Stimulated activated CD4-positive, alpha-beta T cell treated with anti-CD3 and anti-CD28 coated beads, Interleukin-2, amount 100 ng/mL, for 4 hours (primary cell): ENCODE measurements at places on chromosomes 6 and 20.

GRCh38 chr6:29142309-29142708 lies 28.4 kb upstream of the OR2J2 start:
- no peak for DNase-seq

GRCh38 chr6:92354270-92354829 lies 1065.0 kb downstream of the EPHA7 start:
- no peak for DNase-seq

DNA sequence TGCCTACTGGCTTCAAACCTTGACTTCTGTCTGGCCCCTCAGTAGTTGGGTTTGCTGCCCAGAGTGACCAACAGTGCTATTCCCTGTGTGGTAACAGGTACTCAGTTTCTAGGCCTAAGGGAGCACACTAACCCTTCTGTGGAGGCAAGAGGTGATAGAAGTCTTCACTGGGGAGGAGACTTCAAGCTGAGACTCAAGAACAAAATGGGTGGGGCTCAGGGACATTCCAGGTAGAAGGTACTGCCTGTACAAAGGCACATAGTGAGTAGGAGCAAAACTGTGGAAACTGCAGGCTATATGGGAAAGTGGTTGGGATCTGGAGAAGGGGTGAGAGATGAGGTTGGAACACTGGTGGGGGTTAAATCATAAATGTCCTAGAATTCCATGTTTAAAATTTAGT lies 2.3 kb upstream of the SCAND1 start:
- no peak for DNase-seq

GRCh38 chr6:156647140-156647784 lies 129.9 kb upstream of the ARID1B start:
- no peak for DNase-seq

GRCh38 chr6:54048782-54049181 lies 62.5 kb upstream of the MLIP start:
- no peak for DNase-seq

DNA sequence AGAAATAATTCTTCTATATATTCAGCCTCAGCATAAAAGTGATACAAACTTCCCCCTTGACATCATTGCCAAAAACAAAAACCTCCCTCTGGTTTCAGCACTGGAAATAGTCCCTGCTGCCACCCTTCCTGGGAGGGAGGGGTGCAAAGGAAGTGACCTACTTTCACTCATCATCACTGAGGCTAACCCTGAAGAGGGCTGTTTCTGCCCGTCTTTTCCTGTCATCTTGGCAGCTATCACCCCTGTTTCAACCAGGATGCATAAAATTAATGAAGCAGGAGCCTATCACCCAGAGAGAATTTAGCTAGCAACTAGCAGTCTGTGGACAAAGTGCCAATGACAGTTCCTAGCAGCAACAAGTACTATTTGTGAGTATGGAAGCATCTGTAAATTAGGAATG lies 397.8 kb downstream of the LAMA2 start:
- peak; percentile 19 for DNase-seq

GRCh38 chr6:135102191-135102590 lies 47.6 kb upstream of the HBS1L start:
- no peak for DNase-seq
